ENCODE measurements at places on chromosomes 1 and 21.

GRCh38 chr1:1187938-1188337 lies 14.3 kb downstream of the TTLL10 start:
- DNase-seq: no peak

DNA sequence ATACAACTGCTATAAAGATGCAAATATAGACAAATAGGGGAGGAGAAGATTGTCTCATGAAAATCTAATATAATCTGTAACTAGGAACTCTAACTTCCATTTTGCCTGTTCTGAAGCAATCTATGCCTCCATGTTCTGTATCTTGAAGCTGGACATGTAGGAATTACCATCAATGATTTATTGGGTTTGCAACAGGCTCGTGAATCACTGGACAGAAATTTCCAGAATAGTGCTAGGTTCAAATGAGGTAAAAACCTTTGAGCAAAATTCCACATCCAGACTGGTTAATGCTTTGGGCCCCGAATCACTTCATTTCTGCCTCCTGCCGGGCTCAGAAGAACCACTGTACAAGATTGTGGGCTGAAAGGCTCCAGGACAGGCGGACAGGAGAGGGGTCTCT lies 110.7 kb upstream of the CTTNBP2NL start:
- DNase-seq: no peak

GRCh38 chr21:31517664-31518414 lies 141.7 kb upstream of the SOD1 start:
- no peak for DNase-seq

GRCh38 chr21:17348357-17348756 lies 164.5 kb upstream of the CXADR start:
- DNase-seq: no peak

GRCh38 chr1:197485790-197486189 lies 217.7 kb downstream of the CRB1 start:
- no peak for DNase-seq

GRCh38 chr21:39837861-39838359 lies 29.3 kb upstream of the PCP4 start:
- DNase-seq: no peak
